DMS53 (cell line): ENCODE measurements at places on chromosomes 12 and 14.

- DNase-seq = no peak
Observed at GRCh38 chr12:124576061-124576650, 8.7 kb upstream of the NCOR2 start.

DNA sequence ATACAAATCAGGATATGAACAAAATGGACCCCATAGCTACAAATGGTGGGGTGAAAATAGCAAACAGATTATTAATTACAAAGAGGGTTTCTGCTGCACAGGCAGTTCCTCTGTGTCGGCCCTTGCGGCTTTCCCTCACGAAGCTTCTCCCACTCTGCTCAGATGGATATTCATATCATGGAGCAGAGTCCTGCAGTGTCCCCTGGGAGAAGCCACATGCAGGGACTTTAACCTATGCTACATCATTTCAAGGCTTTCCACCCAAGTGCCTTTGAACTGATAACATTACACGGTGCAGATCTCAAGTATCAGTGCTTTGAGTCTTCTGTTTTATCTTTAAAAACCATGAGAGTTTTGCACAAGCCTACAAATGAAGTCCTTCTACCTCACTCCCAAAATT lies 229.1 kb downstream of the PPM1H start:
- DNase-seq = no peak

GRCh38 chr14:99612738-99613330 lies 8.8 kb upstream of the CCDC85C start:
- no peak for DNase-seq

- no peak for DNase-seq
Observed at GRCh38 chr14:90911121-90911520, 94.9 kb upstream of the TTC7B start.

DNA sequence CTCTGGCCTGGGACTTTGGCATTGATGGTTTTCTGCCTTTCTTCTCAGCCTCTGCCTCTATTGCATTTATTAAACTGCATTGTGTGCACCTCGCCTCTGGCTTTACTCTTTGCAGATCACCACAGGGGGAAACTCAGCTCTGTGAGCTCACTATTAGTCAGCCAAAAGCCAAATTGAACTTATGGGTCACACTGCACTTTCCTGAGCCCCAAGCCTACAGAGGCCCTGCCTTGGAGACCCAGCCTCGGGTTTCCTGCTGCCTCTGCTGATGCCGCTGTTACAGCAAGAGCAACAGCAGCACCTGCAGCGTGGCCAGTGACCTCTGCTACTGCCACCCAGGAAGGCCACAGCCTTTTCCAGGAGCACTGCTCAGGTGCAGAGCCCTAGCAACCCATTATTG lies 122.5 kb downstream of the DAD1 start:
- DNase-seq = no peak

- DNase-seq = no peak
Observed at GRCh38 chr14:22478247-22478646, 110.8 kb downstream of the DAD1 start.

DNA sequence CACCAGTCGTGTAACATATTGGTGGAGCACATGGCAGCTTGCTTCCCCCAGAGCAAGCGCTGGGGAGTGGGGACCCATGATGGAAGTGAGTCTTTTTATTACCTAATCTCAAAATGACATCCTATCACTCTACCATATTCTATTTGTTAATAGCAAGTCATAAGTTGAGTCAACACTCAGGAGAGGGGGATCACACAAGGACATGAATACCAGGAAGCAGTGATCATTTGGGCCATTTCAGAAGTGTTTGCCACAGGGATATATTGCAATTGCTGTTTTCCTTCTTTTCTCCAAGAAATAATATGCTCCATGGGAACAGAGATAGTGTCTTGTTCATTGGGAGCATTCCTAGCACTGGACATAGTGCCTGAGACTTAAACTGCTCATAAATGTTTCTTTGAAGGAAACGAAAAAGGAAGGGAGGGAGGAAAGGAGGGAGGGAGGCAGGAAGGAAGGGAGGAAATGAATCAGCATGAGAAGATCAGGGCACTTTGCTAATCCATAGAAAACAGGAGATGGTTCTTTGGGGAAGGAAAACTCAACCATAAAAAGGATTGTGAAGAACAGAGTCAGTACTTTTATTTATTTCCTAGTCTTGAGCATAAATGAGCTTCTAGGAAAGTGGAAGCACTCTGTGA lies 39.2 kb upstream of the EEA1 start:
- DNase-seq = peak; percentile 35

DNA sequence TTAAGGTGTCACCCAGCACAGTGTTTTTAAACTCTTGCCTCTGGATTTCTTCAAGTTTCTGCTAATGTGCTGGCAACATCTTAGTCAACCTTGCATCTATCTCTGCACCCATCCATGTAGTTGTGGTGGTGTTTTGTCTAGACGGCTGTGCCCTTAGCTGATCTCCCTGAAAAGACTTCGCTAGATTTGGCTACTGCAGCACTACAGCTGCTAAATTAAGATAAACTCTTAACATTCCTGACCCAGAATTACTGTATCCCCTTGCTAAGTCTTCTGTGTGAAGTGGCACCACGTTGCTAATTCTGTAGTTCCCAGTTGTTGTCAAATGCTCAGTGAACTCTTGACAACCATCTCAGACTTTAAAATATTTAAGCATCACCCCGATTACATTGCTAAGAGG lies 66.8 kb downstream of the SRGAP1 start:
- DNase-seq = no peak

DNA sequence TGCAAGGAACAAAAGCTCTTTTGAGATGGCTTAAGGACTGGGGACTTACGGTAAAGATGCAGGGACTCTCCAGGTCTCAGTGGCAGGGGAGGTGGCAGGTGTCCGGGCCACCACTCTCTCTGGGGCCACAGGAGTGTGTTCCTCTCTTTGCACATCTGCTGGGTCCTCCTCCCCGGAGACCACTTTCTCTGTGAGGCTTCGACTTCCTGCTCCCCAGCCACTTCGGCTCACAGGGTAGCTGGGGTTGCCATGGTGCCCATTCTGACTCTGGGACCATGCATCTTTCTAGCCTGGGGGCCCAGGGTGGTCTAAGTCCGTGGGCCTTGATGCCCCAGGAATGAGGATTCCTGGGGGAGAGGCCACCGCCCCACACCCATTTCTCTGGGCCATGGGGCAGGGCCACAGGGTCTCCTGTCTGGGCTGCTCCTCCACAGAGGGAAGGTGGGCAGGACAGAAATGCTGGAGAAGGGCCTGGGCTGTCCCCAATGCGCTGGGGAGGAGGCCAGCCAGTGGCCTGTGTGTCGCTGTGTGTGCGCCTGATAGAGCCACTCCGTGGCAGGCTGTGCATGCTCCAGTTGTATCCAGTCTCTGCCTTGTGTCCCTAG lies 38.5 kb downstream of the CCDC92 start:
- no peak for DNase-seq

GRCh38 chr14:68676511-68676943 lies 116.3 kb downstream of the ZFP36L1 start:
- DNase-seq = no peak

DNA sequence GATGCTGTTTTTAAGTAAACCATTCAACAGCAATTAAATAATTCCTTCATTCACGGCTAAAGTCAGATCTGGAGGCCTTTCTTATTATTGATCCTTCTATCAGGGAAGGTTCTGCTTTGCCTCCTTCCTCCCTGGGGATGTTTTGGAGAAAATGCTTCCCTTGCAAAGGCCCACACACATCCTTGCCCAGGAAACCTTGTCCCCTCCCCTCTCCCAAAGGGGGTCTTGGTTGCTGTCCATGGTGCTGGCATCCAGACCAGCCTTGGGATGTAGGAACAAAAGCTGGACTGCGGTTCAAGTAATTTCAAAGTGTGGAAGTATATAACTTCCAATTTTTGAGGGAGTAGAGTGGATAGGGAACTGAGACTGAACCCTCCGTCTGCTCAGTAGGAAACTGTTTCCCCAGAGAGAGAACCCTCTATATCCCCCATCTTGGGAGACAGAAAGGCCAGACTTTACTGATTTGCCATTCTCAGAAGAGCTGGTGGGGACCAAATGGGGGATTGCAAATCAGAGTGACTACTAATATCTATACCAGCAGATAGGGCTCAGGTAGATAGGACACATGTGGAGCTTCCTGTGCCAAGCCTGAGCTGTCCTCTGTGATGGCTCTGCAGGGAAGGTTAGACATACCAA lies 5.6 kb downstream of the MARCHF9 start:
- DNase-seq = no peak

DNA sequence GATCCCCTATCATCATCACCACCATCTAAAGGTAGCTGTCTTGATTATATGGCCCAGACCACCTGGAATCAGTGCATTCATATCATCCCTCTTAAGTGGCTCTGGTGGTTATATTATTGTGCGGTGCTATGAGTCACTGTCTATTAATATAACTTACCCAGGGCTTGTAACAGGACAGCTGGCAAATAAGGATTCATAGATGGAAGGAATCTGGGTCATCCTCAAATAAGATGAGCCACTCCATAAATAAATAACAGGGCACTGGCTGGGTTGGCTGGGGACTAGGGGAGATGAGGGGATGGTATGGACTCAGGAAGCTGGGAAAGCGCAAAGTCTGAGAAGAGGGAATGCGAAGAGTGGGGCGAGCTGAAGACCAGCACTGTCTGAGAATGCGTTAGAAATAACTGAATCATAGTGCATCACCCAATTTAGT lies 216.1 kb downstream of the NUAK1 start:
- DNase-seq = peak; percentile 95

DNA sequence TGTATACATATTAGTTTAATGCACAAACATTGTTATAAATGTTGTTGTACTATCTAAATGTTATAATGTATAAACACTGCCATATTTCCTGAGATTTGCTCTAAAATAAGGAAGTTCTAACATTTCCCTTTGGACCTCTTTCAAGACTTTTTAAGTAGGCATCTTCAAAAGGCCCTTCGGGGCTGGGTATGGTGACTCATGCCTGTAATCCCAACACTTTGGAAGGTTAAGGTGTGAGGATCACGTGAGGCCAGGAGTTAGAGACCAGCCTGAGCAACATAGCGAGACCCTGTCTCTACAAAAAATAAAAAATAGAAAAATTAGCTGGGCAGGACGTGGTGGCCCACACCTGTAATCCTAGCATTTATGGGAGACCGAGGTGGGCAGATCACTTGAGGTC lies 35.5 kb downstream of the FBLN5 start:
- no peak for DNase-seq

GRCh38 chr12:65196762-65197567 lies 27.6 kb downstream of the LEMD3 start:
- DNase-seq = no peak

- peak; percentile 65 for DNase-seq
Observed at GRCh38 chr12:76029982-76030340, 1.6 kb downstream of the PHLDA1 start.

DNA sequence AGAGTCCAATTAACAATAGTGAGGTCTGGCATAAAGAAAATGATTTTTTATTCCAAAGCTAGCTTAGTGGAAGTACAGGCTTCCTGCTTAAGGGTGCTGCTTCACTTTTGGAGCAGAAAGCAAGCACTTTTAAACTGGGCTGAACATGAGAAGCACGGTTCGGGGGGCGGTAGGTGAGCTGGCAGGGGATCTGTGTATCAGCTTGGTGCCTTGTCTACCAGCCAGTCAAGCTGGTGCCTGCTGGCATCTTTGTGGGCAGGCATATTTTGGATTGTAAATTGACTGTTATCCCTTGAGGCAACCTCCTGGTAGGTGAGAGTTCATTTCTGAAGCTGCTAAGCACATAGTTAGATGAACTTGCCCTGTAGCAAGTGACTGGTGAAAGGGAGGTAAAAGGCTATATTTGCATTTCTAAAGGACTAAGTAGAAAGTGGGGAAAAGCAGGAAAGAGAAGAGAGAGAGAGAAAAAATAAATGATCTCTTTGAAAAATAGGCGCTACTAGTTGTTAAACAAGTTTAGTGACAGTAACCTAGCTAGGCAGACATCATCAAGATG lies 121.1 kb upstream of the SYT10 start:
- no peak for DNase-seq

- peak; percentile 82 for DNase-seq
Observed at GRCh38 chr14:70317969-70318634, 41.4 kb downstream of the COX16 start.

DNA sequence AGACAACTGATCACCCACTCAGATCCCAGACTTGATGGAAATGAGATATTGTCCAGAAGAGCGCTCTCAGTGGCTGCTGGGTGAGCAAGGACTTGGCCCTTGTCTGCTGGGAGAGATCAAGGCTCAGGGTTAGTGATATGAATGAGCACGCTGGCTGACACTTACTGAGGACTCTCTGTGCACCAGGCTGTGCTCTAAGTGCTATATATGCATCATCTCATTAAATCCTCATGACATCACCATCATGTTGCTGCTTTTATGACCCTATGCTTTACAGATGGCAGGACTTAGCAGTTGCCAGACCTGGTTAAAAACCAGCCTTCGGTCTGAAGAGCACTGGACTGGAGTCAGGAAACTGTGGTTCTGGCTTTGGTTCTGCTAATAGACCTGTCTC lies 260.9 kb downstream of the VRK1 start:
- no peak for DNase-seq

DNA sequence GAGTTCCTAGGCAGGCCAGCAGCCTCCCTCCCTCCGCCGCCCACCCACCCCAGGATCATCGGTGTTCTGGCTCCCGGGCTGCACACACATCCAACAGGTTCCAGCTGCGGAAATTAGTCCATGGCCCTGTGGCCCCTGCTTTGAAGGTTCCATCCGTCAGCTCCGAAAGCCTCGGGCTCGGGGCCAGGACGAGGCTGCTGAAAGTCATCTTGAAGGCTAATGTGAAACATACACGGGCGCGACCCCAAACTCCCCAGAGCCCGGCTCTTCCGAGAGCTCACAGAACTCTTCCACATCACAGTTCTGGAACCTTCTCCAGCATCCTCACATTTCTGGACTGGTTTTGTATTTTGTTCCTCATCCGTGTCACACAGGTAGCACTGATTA lies 19.8 kb downstream of the KDM2B start:
- no peak for DNase-seq

DNA sequence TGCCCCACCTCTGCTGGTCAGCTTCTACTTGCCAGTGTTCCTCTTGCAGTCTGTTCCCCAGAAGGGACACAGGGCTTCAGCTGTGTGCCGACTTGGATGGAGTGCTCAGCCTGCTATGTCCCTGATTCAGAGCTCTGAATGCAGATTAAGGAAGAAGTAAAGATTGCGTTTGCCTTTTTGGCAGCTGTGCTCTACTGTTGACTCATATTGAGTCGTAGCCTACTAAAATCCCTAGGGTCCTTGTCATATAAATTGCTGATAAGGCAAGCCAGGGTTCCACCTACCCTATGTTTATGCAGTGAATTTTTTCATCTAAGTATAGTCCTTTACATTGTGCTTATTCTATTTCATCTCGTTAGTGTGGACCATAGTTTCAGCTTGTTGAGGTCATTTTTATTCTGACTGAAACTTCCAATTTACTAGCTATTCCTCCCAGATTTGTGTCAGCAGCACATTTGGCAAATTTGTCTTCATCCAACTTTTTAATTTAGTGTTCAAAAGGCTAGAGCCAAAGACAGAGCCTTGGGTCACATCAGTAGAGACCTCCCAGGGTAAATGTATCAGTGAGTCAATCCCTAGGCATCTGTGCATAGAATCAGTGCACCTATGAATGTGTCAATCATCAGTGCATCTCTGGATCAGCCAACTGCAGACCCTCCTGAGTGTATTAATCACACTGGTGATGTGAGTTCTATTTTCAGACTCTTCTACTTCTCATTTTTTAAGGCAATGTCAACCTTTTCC lies 31.9 kb downstream of the CACNA1C start:
- DNase-seq = no peak
